ENCODE measurements at places on chromosomes 3 and 15.

GRCh38 chr15:27059610-27060202 is 88.7 kb downstream of the GABRG3 start:
- no peak overlapping the region for H3K4me3 ChIP-seq
- no peak for DNase-seq
- H3K27me3 ChIP-seq, result no peaks in the 10 kb centered on the region
- no peaks in the 10 kb centered on the region for H3K4me1 ChIP-seq
- no peaks in the 10 kb centered on the region for H3K36me3 ChIP-seq

DNA sequence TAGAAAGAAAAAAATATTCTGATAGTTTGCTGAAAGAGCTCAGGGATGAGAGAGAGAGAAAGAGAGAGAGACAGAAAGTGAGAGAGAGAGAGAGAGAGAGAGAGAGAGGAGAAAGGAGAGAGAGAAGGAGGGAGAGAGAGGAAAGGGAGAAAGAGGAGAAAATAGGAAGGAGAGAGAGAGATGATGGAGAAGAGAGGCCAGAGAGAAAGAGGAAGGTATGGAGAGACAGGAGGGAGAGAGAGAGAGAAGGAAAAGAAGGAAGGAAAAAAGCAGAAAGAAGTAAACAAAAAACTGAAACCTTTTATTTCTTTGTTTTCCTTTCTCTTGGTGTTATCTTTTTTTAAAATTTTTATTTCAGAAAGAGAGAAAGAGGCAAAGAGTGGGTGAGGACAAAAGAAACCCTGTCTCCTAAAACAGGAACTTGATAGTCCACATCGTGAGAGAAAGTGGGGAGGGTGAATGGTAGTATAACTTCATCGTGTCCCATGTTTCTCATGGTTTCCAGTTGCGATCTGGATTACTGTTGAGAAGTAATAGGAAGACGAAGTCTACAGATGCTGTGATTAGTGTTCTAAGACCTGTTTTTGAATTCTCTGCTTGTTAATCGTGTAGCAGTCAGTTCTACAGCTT is 279.7 kb downstream of the LPP start:
- no peak overlapping the region for H3K4me3 ChIP-seq
- H3K36me3 ChIP-seq, result no peaks in the 10 kb centered on the region
- H3K4me1 ChIP-seq, result no peaks in the 10 kb centered on the region
- H3K27me3 ChIP-seq, result no peaks in the 10 kb centered on the region
- no peak for DNase-seq

- no peaks in the 10 kb centered on the region for H3K27me3 ChIP-seq
- H3K36me3 ChIP-seq, result no peaks in the 10 kb centered on the region
- H3K27ac ChIP-seq, result no peak overlapping the region
- H3K4me1 ChIP-seq, result no peaks in the 10 kb centered on the region
- H3K4me3 ChIP-seq, result no peak overlapping the region
- no peak for DNase-seq
Measured at GRCh38 chr3:57354768-57355167, 62.3 kb upstream of the ASB14 start.

DNA sequence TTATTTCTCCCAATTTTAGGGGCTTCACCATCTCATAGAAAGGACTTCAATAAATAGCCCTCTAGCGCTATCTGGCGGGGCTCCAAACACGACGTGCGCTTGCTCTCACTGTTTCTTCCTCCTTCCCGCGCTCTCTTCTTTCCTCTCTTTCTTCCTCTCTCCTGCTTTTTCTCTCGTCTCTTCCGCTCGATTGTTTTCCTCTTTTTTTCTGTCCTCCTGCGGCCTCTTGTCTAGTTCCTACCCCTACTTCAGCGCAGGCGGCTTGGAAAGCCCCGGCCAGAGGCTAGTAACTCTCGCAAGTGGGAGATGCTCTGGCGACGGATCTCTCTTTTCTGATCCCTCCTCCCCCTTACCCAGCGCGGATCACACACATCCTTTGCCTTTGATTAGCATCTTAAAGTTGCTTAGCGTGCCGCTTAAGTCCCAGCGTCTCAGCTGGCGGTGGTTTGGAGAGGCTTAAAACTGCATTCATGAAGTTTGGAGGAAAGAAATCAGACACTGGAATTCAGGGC is 6.2 kb upstream of the MEIS2 start:
- no peak for DNase-seq
- peak overlapping the region; percentile 34 for H3K4me3 ChIP-seq
- H3K36me3 ChIP-seq, result no peaks in the 10 kb centered on the region
- peak overlapping the region; percentile 65 for H3K27ac ChIP-seq

- no peaks in the 10 kb centered on the region for H3K36me3 ChIP-seq
- H3K4me1 ChIP-seq, result no peaks in the 10 kb centered on the region
- H3K27ac ChIP-seq, result no peak overlapping the region
- H3K4me3 ChIP-seq, result no peak overlapping the region
Measured at GRCh38 chr3:82938821-82939328, 1177.4 kb upstream of the GBE1 start.

GRCh38 chr3:69770976-69771634 is 31.8 kb downstream of the MITF start:
- no peak overlapping the region for H3K27ac ChIP-seq
- H3K27me3 ChIP-seq, result no peaks in the 10 kb centered on the region
- H3K4me1 ChIP-seq, result no peaks in the 10 kb centered on the region
- no peaks in the 10 kb centered on the region for H3K36me3 ChIP-seq

DNA sequence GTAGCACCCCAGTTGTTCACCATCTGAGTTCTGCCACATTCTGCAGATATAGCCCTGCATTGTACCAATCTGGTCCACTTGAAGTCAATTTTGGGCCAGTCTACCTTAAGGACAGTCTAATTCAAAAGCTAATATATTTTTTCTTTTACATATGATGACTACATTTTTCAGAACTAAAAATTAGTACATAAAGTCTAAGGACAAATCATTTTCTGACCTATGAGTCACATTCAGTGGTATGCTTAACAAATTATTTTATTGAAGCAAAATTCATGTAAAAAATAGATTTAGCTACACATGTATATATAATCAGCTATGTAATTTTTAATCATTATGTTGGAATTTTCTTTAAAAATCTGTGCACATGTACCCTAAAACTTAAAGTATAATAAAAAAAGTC is 52.1 kb upstream of the IL12A start:
- H3K4me3 ChIP-seq, result no peak overlapping the region
- no peaks in the 10 kb centered on the region for H3K36me3 ChIP-seq
- no peak for DNase-seq

Data from breast epithelium (tissue), 4 donors.